Ascending aorta (tissue), 2 donors: ENCODE measurements at places on chromosomes 13 and 19.

DNA sequence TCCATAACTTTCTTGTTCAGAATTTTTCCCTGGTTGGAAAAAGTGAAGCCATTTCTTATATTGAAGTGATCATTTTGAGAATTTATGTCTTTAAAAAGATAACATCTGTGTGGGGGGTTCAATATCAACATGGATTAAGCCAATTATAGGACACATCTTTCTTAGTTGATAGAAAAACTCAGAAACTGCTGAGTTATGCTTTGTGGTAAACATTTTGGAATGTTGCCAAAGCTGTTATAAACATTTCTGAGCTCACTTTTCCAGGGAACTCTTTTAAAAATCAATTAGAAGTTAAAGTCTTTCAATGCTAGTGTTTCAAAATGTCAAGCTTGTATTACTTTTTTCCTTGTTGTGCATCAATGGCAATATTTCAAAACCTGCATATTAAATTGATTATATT, 248.8 kb downstream of the DACH1 start:
- DNase-seq: no peak

- no peak for DNase-seq
Observed at GRCh38 chr19:55526216-55527196, 10.4 kb downstream of the SBK2 start.

DNA sequence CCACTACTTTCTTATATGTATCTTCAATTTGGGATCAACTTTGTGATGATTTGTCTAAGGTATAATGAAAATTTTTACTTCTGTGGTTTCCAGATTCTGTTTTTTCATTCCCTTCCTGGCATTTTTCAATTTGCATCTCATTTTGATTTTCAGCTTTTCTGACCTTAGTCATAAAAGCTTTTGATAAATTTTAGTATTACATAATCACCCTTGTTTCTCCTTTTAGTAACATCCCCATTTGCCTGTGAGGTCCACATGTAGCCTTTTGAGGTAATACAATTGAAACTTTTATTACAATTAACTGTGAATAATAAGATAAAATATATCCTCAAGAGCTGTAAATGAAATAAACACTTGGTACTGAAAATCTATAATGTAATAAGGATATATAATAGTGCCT, 31.2 kb downstream of the LACC1 start:
- DNase-seq: no peak

DNA sequence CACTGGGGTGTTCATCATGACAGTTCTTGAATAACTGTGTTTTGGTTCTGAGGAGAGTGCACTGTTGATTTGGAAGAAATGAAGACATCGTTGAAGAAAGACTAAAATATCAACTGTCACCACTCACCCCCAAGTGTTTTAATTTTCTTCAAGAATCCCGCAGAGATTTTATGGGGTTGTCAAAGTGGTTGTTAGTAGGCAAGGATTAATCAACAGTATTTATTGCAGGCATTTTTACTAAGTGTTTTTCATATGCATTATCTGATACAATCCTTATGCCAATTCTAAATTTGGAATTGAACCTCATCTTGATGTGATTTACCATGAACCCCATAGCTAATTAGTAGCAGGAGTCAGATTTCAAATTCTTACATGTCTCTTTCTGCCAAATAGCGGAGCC, 63.7 kb upstream of the OBI1 start:
- no peak for DNase-seq
